ENCODE measurements at places on chromosomes 16 and 17.

DNA sequence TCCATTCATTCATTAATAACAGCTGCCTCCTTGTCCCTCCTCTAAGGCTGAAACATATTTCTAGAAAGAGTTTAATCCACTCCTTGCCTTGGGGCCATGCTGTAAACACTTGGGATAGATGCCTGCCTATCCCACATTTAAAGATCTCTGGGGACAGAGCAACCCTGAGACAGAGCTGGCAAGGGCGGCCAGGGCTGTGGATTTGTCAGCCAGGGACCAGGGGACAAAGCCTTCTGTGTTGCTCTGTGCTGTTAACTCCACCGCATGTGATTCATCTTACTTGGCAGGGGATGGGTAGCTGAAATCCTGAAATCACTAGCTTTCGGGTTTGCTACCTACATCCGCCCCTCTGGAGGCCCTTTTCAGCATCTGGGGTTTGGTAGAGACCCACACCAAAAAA lies 392.9 kb downstream of the SLC39A11 start:
- DNase-seq: no peak

GRCh38 chr17:8949061-8949661 lies 16.3 kb downstream of the PIK3R5 start:
- peak; percentile 51 for DNase-seq

GRCh38 chr16:20946015-20946629 lies 45.6 kb downstream of the LYRM1 start:
- no peak for DNase-seq

DNA sequence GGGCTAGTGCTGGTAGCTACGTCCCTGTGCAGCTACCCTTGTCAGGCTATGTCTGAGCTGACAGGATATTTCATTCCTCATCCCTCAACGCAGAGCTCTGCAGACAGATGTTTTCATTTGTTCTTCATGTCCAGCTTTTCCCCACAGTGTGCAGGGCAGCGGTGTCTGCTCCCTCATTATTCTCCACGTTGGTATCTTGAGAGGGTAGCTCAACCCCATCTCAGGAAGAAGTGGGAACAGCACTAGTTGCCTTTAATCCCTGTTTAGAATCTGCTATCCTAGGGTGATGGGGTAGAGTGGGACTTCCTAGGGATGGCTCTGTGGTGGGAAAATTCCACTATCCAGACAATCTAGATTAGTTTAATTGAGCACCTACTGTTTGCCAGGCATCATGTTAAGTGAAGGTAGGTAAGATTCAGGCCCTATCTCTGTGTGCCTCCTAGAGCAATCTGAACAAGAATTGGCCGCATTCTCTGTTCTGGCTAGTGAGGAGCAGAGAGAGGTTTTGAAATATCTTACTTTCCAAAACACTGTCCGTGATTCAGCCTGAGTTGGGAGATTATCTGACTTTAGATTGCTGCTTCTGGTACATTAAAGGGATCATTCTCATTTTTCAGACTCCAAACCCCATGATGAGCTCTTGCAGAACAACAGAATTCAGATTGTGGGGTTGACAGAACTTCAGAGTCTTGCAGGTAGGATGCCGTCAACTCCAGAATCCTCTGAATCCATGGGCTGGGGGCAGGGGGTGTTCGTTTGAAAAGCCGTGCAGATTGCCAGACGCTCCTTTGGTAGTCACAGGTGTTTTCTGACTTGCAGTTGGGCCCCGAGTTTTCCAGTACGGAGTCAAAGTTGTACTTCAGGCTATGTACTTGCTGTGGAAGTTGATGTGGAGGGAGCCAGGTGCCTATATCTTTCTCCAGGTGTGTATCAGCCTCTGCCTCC lies 963 bp downstream of the ALG1 start:
- no peak for DNase-seq

- no peak for DNase-seq
Observed at GRCh38 chr16:86222547-86222946, 287.8 kb upstream of the FOXF1 start.

All from activated CD4-positive, alpha-beta T cell treated with anti-CD3 and anti-CD28 coated beads for 48 hours (primary cell).